ENCODE measurements at places on chromosomes 16 and 17.

- DNase-seq, result no peak
These were observed 22.7 kb upstream of the ATP5MC1 start for GRCh38 chr17:48869821-48870318.

DNA sequence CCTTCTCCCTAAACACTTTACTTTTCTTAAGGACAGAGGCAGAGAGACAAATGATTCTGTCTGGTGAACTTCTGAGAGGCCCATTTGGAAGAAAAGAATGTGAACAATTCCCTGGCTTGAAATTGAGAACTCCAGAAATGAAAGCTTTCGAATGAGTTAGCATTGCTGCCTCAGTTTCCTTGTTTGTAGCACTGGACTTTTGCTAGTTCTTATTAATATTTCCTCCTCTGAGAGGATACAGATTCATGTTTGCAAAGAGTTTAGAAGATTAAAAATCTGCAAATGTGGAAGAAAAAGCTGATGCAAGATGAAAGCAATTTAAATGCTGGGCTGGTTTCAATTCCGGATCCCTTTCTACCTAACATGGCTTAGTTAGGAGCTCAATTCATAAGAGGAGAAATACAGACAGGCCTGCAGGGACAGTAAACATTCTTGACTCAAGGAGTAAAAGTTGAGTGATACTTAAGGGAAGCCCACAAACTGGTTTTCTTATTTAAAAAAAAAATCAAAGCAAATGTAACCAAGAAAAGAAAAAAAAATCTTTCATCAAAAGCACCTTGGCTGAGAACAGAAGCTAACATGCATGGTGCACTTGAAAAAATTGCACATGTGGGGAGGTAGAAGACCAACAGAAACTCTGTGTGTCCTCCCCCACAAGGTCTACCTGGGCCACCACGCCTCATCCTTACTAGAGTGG lies 27.1 kb downstream of the HNF1B start:
- no peak for DNase-seq

DNA sequence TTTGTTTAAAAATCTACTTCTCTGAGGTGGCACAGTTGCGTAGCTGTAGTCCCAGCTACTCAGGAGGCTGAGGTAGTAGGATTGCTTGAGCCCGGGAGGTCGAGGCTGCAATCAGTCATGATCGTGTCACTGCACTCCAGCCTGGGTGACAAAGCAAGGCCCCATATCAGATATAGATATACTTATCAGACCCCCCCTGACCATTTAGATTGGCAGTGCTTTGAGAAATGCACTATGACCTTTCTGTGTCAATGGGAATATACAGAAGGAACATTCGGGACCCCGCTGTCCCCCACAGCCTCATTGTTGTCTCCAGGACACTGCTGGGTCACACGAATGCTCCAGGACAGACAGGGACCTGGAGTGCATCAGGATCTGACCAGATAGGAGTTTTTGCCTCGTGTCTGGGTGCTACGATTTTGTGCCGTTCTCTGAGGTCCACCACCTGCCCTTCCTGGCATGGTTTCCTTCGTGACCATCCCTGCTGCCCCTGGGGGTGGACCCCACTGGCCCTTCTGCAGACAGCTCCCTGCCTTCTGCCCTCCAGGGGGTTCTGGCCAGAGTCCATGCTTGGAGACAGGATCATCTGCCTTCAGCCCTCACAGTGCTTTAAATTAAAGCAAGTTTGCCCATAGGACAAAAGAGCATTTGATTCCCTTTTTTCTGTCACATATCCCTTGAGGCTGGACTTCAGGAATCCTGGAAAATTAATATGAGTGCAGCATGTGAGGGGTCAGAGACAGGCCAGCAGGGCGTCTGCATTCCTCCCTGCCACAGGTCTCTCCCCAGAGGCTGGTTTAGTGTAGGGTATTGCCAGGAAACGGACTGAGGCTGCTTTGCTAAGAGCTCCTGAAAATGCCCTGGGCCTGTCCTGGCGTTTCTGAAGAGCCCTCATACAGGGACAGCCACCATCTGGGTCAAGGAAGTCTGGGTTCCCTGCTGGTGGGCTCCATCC lies 19.3 kb downstream of the PLD6 start:
- DNase-seq, result no peak

- DNase-seq, result no peak
These were observed 299.3 kb upstream of the PSMD7 start for GRCh38 chr16:73997340-73997711.

DNA sequence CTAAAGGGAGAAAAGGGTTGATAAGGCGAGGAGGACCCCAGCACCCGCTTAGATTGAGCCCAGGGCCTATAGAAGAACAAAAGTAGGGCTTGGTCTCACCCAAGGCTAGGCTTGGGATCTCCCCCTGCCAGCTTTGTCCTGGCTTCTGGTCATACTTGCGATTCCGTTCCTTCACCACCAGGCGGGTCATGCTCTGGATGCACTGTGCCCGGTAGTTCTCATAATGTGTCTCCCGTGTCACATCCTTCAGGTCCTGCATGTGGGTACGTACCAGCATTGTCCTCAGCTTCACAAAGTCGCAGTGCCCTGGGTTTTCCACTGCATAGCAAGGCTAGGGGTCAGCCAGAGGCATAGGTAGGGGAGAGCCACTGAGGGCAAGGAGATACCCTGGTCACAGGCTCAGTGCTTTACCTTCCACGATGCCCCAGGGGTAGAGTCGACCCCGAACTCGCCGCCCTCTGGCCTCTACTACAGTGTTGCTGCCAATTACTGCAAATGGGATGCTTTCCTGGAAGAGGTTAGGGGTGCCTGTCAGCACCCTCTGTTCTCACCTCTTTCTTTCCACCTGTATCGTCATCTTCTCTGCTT lies 6.5 kb upstream of the MTMR4 start:
- DNase-seq, result peak; percentile 82

DNA sequence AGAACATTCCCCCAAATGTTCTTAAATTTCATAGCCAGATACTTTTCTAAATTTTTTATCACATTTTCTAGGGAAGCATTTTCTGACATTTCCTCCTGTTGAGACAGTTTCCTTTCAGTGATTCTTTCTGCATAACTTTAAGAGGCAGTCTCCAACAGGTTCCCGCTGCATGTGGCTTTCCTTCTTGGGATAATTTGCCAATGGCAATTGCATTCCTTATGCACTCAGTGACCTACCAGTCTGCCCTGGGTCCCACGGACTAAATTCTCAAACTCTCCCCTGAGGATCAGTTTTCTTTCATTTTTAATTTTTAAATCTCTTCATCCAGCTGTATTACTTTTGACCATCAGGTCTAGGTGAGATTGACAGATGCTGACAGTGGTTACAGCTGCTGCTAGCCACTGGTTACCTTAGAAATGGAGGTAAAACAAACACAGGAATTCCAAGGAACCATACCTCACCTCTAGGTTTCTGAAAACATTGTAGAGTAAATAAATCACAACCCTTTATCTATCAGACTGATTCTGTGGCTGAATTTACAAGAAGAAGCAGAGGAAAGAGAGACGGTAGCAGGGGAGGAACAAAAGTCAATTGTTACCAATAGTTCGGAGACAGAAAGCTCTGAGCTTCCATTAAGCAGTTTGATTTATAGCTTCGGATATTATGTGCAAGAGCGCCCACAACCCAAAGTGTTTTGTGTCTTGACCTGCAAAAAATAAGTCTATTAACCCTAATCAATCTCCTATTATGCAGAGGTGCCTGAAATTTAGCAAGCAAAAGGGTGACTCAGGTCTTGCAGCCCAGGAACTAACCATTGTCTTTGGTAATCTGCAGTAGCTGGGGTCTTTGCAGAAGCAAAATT lies 216.0 kb downstream of the PMP22 start:
- DNase-seq, result no peak

DNA sequence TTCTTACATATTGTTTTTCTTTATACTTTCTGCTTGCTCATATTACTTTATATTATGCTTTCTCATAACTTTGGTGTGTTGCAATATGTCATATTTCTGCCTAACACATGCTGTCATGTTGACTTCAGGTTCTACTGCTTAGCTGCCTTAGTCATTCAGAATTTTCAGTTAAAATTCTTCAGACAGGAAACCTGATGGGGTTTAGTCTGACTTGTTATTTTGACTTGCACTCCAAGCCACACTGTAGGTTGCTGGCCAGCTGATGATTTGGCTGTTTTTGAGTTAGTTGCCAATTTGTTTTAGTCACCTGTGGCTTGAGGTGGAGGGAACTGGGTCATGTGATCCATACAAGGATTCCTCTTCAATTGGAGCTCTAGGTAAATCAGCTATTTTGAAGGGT lies 315.4 kb downstream of the MAP2K6 start:
- DNase-seq, result no peak

GRCh38 chr16:27108826-27109665 lies 42.3 kb downstream of the C16orf82 start:
- no peak for DNase-seq

- no peak for DNase-seq
These were observed 11.9 kb downstream of the CDK5RAP3 start for GRCh38 chr17:47982645-47983390.

GRCh38 chr17:63519972-63520882 lies 2.9 kb upstream of the KCNH6 start:
- DNase-seq, result no peak

DNA sequence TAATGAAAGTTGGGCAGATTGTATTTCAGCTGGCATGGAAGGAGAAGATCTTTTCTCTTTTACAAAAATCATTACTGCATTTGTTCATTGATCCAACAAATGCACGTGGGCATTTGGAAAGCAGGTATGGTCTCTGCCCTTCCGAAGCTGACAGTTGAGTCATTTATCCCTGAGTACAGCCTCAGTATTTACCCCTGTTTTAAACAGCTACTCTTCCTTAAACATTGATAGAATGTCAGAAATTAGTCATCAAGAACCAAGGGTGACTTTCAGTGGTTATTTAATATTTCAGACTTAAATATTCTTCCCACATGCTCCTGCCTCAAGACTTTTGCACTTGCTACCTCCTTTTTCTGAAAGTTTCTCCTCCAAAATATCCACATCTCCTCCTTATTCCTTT lies 226.7 kb upstream of the HSBP1 start:
- DNase-seq, result no peak

DNA sequence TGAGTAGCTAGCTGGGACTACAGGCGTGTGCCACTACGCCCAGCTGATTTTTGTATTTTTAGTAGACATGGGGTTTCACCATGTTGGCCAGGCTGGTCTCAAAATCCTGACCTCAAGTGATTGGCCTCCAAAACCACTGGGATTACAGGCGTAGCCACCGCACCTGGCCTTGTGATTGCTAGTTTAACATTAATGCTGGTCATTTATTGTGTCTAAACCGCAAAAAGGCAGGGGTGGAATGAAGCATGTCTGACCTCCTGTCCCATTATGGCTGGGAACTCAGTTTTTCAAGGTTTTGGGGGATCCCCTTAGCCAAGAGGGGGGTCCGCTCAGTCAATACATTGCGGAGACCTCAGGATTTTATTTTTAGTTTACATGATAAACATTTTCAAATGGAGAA lies 10.7 kb upstream of the CNGB1 start:
- DNase-seq, result no peak

- no peak for DNase-seq
These were observed 88.1 kb downstream of the ABCC1 start for GRCh38 chr16:16037521-16037920.

GRCh38 chr16:68068926-68069325 lies 16.2 kb upstream of the NFATC3 start:
- no peak for DNase-seq

DNA sequence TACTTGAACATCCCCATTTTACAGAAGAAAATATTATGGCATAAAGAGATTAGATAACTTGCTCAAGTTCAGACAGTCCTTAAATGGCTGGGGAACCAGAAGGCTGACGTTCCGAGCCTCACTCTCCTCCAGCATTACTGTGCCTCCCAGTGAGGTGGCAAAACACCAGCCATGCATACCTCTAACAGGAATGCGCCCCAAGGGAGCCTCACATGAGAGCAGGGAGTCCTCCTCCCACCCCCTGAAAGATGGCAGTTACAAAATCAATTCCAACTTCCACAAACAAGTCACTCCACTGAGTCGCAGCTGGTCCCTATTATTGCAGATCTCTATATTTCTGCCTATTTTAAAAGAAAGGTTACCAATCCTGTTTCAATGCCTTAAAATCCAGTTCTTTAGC lies 55.5 kb downstream of the ANKFY1 start:
- no peak for DNase-seq
